ENCODE measurements at places on chromosomes 3 and 15.

GRCh38 chr3:188154014-188154808, at the start of gene LPP:
TSS of gene LPP (plus strand) at chr3:188154157. CDS start at chr3:188406121, 251,964 bp downstream.
- DNase-seq, result no peak

- DNase-seq, result no peak
These were observed 176.6 kb downstream of the VGLL3 start for GRCh38 chr3:86814321-86814720.

DNA sequence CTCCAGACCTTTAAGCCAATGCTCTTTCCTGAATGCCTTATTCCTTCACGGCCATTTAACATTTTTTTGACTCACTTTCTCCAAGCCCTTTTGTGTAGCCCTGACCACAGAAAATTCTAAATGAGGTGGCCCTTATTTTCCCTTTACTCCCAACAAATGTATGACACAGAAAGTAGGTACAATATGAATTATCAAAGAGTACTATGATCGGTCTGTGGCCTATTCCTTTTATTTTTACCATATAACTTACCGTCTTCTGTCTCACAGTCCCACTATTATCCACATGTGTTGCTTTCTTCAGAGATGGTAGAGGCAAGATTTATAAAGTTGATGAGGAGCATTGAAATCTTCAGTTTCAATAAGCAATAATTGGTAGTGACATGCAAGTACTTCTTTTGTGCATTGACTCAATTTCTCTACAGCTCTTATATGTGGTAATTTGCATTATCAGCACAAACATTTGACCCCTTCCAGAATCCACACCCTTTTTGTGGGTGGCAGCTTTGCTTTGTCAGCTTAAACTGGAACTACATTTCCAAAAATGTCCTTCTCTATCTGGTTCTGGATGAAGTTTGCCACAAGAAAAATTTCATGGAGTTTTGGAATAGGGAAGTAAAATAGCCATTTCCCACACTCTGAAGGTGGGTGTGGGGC, 143.8 kb upstream of the GADL1 start:
- DNase-seq, result no peak

- no peak for DNase-seq
These were observed 1.4 kb downstream of the PARP14 start for GRCh38 chr3:122681974-122682409.

GRCh38 chr3:157387708-157388435, 48.8 kb upstream of the PTX3 start:
- no peak for DNase-seq

DNA sequence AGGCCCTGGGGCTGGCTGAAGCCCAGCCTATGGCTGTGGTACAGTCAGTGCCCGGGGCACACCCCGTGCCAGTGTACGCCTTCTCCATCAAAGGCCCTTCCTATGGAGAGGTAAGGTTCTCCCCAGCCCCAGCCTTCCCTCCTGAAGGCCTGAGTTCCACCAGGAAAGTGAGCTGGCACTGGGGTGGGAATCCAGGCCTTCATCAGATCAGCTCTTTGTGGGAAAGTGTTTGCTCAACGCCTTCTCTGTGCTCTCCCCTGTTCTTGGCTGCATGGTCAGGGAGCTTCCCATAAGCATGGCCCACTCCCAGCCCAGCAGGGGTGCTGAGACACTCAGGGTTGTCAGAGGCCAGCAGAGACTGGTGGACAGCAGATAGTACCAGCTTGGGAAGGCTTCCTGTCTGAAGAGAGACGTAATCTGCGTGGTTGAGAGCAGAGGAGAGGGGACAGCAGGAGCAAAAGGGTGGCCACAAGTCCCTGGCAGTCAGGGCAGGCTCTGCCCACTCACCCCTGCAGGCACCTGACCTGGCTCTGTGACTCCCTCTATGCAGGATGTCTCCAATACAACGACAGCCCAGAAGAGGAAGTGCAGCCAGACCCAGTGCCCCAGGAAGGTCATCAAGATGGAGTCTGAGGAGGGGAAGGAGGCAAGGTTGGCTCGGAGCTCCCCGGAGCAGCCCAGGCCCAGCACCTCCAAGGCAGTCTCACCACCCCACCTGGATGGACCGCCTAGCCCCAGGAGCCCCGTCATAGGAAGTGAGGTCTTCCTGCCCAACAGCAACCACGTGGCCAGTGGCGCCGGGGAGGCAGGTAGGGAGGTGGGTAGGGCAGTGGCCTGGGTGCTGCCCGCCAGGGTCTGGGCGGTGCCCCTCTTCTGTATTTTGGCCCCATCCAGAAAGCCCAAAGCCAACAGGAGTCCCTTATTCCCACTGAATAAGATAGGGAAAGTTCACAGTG, 38.4 kb downstream of the PML start:
- no peak for DNase-seq

- no peak for DNase-seq
These were observed 119.9 kb upstream of the TJP1 start for GRCh38 chr15:29942143-29942542.

DNA sequence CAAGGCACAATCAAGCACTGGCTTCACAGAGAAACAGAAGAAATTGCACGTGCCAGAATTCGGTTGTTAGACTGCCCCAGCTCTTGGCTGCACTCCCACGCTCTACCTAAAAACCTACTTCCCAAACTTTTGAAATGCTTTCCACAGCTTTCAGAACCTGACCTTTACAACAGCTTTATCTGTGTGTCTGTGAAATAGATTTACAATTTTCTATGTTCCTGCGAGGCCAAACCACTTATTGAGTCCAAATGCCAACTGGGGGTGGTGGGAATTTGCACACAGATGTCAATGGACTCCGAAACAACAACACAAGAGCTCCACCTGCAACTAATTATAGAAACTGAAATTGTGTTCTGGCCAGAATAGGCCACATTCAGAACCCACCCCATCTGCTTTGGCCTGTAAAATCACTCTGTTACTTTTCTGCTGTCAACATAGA, 44.6 kb downstream of the ERC2 start:
- DNase-seq, result no peak

GRCh38 chr3:30681649-30682211, 75.3 kb downstream of the TGFBR2 start:
- DNase-seq, result no peak

DNA sequence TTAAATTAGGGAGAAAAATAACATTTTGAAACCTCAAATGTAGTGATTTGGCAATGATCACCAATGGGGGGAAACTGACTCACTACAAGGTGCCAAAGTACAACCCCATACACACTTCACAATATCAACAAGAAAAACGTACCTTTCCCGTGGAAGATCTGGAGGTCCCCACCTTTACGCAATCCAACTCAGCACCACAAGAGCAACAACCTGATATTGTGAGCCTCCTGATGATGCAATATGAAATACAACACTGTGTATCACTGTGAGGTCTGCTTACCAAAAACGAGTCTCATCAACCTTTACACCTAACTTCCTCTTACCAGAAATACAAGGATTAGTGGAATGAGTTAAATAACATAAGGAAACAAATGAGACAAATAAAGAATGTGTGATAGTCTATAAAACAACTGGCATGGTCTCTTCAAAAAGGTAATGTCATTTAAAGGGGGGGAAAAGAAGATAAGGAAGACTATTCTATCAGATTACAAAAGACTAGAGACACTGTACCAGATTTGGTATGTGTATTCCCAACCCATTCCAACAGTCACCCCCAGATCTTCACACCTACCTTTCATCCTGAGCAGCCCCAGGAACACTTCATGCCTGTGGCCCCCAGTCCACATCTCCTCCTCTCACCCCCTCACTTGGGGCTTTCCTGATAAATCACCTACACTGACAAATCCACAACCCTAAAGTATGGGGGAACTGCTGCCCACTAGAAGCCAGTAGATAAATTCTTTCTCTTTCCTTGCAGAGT, 27.7 kb downstream of the DLG1 start:
- no peak for DNase-seq

GRCh38 chr3:136852180-136852579, 9.8 kb upstream of the NCK1 start:
- no peak for DNase-seq

- DNase-seq, result no peak
These were observed 49.2 kb upstream of the PPP2R3A start for GRCh38 chr3:135916310-135916709.

GRCh38 chr3:188389711-188390342, 235.9 kb downstream of the LPP start:
- DNase-seq, result no peak

GRCh38 chr3:125194061-125194848, 18.3 kb downstream of the SLC12A8 start:
- DNase-seq, result no peak

All from SK-N-MC (cell line).